ENCODE measurements at places on chromosomes 16 and 17.

DNA sequence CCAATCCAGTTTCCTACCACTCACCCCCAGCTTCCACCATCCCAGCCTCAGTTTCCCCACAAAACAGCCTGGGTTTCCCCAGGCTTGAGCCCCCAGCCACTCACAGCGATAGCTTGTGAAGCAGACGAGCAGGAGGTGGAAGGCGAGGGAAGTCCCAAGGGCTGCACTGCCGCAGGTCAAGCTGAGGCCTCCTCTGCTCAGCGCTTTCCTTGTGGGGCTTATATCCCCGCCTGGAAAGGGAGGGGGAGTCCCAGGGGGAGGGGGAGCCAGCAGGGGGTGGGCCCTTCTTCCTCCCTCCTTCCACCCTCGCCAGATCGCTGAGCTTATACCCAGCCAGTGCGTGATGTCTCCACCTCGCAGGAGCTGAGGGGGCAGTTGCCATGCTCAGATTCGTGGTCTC, at the start of gene PYY:
Gene PYY, minus strand, starts transcription at position 195 of the 400 bp plus-strand sequence. CDS start 457 bp downstream, outside the sequence.
- DNase-seq: no peak

DNA sequence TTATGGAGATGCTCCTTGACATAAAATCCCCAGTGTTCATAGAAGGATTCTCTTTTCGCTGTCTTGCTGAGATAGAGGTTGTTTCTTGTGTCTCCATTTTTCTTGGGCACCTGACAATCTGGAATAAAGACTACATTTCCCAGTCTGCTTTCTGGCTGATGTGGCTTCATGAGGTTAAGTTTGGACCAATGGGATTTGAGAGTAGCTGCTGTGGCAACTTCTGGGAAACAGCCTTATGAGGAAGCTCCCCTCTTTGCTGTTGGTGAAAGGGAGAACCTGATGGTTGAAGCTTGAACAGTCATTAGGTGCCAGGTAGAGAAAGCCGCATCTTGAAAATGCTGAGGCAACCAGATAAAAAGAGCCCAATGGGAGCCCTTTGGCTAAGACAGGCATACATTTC, 24.4 kb downstream of the HS3ST4 start:
- DNase-seq: no peak

DNA sequence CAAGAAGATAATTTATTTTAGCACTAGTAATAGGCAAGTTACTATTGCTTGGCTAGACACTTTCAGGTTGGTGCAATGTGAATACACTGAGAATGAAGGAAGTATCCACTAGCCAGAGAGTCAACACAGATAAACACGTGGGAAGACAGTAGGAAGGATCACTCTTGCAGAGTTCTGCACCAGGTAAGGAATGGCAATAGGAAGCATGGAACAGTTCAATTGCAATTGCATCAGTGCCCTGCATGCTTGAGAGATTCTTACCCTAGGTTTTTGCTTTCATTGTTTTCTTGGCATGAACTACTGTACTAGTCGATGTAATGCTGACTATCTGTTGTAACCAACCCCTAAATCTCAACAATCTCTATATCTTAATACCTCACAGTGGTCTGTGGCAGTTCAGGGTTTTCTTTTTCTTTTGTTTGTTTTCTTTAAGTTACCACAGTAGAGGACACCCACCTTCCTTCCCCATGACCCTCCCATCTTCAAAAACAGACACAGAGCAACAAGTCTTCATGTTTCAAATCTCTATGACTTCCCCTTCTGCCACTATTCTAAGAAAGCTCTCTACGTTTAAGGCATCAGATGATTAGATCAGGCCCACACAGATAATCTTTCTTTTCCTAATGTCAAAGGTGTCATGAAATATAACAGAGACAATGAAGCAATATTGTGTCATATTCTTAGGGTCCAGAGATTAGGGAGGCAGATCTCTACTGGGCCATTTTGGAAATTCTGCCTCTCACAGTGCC, 18.1 kb upstream of the ABCA8 start:
- no peak for DNase-seq

DNA sequence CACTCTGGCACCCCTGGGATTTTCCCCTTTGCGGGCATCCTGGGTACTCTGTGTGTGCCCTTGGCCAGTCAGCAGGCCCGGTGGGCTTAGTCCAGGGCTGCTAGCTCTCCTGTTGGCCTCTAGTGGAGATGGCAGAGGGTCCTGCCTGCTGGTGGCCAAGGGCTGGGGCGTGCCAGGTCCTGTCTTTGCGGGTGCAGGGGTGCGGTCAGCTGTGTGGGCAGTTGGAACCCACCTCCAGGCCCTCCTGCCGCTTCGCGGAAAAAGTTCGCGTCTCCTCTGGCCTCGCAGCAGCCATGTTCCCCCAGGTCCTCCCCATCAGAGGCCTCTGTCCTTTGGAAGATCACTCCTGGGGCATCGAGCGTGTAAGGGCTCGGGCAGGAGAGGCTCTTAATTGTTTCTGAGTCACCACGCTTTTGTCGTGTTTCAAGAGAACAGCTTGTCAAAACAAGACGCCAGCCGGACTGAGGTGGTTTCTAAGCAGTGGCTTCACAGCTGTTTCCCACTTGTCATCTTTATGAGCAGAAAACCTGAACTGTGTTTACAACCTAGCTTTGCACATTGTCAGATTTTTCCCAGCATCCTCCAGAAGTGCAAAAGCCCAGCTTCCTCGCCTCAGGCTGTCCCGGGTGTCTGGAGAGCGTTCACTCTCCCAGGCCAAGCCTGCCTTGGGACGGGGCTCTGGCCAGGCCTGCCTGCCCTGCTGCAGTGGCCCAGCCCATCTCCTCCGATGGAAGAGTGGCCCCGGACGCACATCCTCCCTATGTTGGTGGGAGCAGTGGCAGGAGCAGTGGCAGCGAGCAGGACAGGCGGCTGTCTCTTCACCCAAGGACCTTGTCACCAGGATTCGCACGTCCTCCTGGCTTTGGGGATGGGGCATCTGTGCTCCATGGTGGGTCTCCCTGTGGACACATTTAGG, 5.0 kb upstream of the DNASE1L2 start:
- no peak for DNase-seq

DNA sequence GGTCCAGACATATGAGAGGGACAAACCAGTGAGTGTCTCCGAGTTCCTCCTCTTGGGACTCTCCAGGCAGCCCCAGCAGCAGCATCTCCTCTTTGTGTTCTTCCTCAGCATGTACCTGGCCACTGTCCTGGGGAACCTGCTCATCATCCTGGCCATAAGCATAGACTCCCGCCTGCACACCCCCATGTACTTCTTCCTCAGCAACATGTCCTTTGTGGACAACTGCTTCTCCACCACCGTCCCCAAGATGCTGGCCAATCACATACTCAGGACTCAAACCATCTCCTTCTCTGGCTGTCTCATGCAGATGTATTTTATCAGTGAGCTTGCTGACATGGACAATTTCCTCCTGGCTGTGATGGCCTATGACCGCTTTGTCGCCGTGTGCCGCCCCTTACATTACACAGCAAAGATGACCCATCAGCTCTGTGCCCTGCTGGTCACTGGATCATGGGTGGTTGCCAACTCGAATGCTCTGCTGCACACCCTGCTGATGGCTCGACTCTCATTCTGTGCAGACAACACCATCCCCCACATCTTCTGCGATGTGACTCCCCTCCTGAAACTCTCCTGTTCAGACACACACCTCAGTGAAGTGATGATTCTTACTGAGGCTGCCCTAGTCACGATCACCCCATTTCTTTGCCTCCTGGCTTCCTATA, 19.2 kb downstream of the ZNF200 start:
- DNase-seq: no peak

All from NCI-H2029 treated with DMSO at 0.1 percent for 48 hours (cell line).